ENCODE measurements at places on chromosomes 1 and 21. TPM values are rescaled to one million over a fixed set of nuclear protein-coding genes. Genes with fewer than 3 reads are reported as not detected.

ECM1 gene
- polyA plus RNA-seq, result 2.4 TPM

DUSP23 gene
- polyA plus RNA-seq, result 3.0 TPM

KCNK2 gene
- 1.1 TPM for polyA plus RNA-seq

SPATA21 gene
- polyA plus RNA-seq, result not detected

NTMT2 gene
- not detected for polyA plus RNA-seq

PTPN22 gene
- 2.0 TPM for polyA plus RNA-seq

URB2 gene
- polyA plus RNA-seq, result 3.5 TPM

ASCL5 gene
- not detected for polyA plus RNA-seq

HAPLN2 gene
- polyA plus RNA-seq, result not detected
